ENCODE measurements at places on chromosomes 5 and 9.

DNA sequence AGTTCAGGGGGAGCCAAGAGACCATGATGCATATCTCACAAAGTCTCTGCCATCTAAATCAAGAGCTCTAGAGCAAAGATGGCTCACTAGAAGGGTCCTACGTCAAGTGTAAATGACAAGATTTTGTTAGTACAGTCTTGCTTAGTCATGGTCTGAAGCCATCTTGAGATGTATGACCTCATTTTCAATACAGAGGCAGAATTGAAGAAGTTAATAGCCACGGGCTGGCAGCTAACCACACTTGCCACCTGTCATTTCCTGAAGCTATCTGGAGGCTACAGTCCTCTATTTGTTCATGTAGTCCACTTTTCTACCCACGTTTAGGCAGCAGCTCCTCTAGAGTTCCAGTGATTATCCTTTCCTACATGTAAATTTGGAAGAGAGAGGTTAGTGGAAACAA, 231.7 kb upstream of the CDH12 start:
- no peak overlapping the region for H3K27ac ChIP-seq
- H3K27me3 ChIP-seq: no peaks in the 10 kb centered on the region
- no peaks in the 10 kb centered on the region for H3K36me3 ChIP-seq
- peaks cover 5% of the 10 kb centered on the region for H3K4me1 ChIP-seq
- peak; percentile 16 for DNase-seq

- no peak for DNase-seq
- no peaks in the 10 kb centered on the region for H3K27me3 ChIP-seq
- H3K27ac ChIP-seq: no peak overlapping the region
- no peak overlapping the region for H3K4me3 ChIP-seq
- H3K4me1 ChIP-seq: peaks cover 23% of the 10 kb centered on the region
These were observed 123.3 kb upstream of the SLC12A2 start for GRCh38 chr5:127960270-127960691.

- no peak overlapping the region for H3K4me3 ChIP-seq
- H3K27me3 ChIP-seq: peaks cover 19% of the 10 kb centered on the region
- no peak overlapping the region for H3K27ac ChIP-seq
- H3K36me3 ChIP-seq: no peaks in the 10 kb centered on the region
These were observed 186.4 kb downstream of the MELK start for GRCh38 chr9:36759141-36759540.

DNA sequence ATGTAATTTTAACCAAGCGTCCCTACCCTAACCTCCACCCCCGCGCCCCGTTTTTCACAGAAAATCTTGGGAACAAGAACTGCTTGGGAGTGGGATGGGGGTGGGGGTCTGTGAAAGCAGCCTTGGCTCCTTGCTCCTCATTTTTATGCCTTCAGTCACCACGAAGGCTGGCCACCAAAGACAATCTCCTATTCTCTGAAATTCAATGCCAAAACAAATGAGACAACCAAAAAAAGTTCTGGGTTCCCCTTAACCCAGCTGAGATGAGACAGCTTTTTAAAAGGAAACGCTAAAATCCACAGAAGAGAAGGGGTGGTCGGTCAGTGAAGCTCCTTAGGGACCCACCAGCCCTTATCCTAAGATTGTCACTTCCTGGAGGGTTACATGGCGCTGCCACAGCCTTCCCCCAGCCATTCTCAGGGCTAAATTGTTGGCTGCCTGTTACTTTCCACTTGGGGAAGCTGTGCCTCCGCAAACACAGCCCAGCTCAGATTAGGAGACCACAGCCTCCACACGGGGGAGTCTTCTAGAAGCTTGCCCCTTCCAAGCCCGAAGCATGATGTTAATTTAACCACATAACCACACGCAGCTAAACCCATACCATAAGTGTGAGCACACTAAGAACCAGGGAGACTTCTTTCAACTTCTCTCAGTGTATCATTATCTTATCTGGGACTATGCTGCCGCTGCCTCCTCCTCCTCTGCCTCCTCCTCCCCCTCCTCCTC, 136.3 kb downstream of the FOXD1 start:
- no peak overlapping the region for H3K4me3 ChIP-seq
- no peaks in the 10 kb centered on the region for H3K4me1 ChIP-seq
- H3K27me3 ChIP-seq: peaks cover 71% of the 10 kb centered on the region
- H3K36me3 ChIP-seq: peaks cover 13% of the 10 kb centered on the region
- no peak for DNase-seq

DNA sequence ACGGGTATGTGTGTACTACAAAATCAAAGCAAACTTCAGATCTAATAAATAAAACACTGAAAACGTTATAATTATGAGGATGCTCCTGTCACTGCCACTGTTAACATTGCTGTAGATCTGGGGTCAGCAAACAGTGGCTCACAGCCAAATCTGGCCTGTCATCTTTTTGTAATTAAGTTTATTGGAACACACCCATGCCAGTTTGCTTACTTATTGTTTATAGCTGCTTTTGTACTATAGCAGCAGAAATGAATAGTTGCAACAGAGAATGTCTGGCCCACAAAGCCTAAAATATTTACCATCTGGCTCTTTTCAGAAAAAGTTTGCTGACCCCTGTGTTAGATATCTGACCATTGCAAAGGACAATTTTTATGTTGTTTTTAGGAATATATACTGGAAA, 32.1 kb downstream of the PRRC1 start:
- no peak overlapping the region for H3K27ac ChIP-seq
- H3K27me3 ChIP-seq: no peaks in the 10 kb centered on the region
- DNase-seq: no peak
- H3K36me3 ChIP-seq: peaks cover 26% of the 10 kb centered on the region

DNA sequence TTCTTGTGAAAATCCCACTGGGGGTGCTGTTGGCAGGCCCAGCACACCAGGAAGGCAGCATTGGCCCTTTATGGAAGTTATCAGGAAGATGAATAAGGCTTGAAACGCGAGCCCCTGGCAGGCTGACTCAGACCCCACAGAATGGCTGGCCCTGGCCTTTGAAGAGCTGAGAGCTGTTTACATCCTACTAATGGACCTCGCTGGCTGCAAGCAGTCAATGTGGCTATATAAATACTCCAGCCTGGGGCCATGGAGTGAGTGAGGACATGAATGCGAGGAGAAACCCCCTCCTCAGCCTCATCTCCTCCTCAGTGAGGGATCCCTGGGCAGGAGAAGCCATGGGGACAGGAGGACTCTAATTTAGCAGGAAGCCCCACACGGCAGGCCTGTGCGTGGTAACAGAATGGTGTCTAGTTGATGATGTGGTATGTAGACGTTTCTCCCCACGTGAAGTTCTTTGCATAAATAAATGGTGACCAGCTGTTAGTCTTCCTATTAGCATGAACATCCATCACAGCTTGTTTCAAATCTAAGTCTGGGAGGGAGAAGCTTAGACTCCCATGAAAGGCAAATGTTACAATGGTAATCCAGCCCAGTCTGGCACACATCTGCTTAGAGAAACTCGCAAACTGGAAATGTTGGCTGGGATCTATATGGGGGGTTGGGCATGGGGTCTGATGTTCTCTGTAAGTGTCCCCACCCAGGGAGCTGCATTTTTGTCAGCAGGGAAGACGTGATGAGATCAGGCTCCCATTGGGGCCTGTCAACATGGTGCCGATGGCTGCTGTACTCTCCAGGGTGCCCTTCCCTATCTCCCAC, 175.1 kb upstream of the PITX1 start:
- H3K4me1 ChIP-seq: no peaks in the 10 kb centered on the region
- no peak overlapping the region for H3K27ac ChIP-seq
- no peak overlapping the region for H3K4me3 ChIP-seq
- no peaks in the 10 kb centered on the region for H3K36me3 ChIP-seq

- peaks cover 80% of the 10 kb centered on the region for H3K4me1 ChIP-seq
- H3K36me3 ChIP-seq: peaks cover 27% of the 10 kb centered on the region
- no peak overlapping the region for H3K4me3 ChIP-seq
- H3K27me3 ChIP-seq: no peaks in the 10 kb centered on the region
- H3K27ac ChIP-seq: no peak overlapping the region
These were observed 22.1 kb downstream of the ANKRD33B start for GRCh38 chr5:10586008-10586407.

DNA sequence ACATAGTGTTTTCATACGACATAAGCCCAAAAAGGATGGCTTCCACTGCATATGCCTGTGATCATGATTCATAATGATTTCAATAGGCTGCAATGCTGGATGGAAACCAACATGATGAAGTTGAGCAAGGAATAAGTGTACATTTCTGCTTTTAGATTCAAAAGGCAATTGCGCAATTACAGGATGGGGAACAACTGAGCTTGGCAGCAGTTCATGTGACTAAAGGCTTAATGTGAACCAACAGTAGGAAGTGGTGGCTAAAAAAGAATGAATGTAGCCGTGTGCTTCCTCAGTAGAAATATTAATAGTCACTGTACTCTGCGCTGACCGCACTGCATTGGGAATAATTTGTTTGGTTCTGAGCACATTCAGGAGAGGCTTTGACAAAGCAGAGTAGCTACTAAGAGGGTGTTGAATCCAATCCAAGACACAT, 51.2 kb downstream of the SLC1A3 start:
- no peak for DNase-seq
- no peaks in the 10 kb centered on the region for H3K4me1 ChIP-seq
- H3K4me3 ChIP-seq: no peak overlapping the region
- H3K36me3 ChIP-seq: no peaks in the 10 kb centered on the region
- no peak overlapping the region for H3K27ac ChIP-seq

DNA sequence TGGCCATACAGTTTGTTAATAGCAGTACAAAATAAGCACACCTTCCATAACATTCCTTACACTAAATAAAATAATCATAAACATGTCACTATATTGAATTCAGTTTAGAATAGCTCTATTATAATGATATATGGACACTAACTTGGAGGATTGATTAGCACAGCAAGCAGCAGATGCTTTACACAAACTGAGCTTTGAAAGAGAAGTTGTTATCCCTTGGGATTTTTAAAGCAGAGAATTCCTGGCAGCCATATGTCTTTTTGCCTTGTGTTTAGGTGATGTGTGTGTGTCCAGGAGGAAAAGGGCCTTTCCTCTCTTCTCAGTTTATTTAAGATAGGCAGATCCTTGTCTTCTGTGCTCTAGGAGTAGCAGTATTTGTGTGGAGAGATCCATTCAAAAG, 232.2 kb upstream of the GRIN3A start:
- no peak for DNase-seq
- H3K27me3 ChIP-seq: peaks cover 4% of the 10 kb centered on the region
- H3K27ac ChIP-seq: no peak overlapping the region
- no peak overlapping the region for H3K4me3 ChIP-seq
- no peaks in the 10 kb centered on the region for H3K4me1 ChIP-seq
- no peaks in the 10 kb centered on the region for H3K36me3 ChIP-seq

GRCh38 chr5:178236679-178237078, 4.1 kb upstream of the PHYKPL start:
- no peak overlapping the region for H3K4me3 ChIP-seq
- H3K36me3 ChIP-seq: no peaks in the 10 kb centered on the region

GRCh38 chr9:92516521-92516920, 19.3 kb downstream of the ECM2 start:
- DNase-seq: no peak
- no peak overlapping the region for H3K4me3 ChIP-seq
- no peak overlapping the region for H3K27ac ChIP-seq
- no peaks in the 10 kb centered on the region for H3K27me3 ChIP-seq
- no peaks in the 10 kb centered on the region for H3K36me3 ChIP-seq
- no peaks in the 10 kb centered on the region for H3K4me1 ChIP-seq

DNA sequence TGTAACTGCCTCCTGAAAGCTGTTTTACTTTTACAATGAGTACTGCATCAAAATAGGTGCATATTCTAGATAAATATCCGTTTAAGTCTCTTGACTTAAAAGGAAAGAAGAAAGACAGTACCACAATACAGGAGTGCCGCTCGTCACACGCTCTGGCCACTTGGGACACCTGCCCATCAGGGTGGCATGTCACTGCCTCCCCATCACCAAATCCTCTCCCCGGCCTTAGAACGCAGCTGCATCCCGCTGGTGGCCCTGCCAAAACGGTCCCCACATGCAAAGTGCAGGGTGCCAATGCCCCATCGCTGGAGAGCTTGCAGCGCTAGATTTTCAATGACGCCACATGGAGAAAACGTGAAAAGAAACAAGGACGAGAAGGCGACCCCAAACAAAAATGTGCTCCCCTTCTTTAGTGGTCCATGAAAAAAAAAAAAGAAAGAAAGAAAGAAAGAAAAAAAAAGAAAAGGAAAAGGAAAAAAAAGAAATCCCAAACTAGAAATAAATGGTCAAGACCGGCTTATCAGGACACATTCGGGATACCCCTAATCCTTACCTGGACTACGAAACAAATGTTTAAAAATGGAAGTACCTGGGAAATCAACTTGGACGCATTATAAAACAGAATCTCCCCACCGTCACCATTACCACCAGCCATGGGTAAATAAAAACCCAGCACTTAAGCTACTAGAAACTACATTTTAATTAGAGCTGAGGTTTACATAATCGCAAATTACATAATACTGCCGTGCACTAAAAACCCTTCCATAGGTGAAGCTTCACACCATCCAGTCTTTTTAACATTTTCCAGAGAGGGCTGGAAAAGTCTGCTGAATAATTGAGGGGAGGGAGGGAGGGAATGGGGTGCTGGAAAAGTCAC, 1.0 kb downstream of the ANKH start:
- peak; percentile 9 for DNase-seq
- peak overlapping the region; percentile 95 for H3K4me3 ChIP-seq
- peak overlapping the region; percentile 22 for H3K27ac ChIP-seq
- H3K27me3 ChIP-seq: no peaks in the 10 kb centered on the region
- H3K4me1 ChIP-seq: peaks cover 25% of the 10 kb centered on the region

DNA sequence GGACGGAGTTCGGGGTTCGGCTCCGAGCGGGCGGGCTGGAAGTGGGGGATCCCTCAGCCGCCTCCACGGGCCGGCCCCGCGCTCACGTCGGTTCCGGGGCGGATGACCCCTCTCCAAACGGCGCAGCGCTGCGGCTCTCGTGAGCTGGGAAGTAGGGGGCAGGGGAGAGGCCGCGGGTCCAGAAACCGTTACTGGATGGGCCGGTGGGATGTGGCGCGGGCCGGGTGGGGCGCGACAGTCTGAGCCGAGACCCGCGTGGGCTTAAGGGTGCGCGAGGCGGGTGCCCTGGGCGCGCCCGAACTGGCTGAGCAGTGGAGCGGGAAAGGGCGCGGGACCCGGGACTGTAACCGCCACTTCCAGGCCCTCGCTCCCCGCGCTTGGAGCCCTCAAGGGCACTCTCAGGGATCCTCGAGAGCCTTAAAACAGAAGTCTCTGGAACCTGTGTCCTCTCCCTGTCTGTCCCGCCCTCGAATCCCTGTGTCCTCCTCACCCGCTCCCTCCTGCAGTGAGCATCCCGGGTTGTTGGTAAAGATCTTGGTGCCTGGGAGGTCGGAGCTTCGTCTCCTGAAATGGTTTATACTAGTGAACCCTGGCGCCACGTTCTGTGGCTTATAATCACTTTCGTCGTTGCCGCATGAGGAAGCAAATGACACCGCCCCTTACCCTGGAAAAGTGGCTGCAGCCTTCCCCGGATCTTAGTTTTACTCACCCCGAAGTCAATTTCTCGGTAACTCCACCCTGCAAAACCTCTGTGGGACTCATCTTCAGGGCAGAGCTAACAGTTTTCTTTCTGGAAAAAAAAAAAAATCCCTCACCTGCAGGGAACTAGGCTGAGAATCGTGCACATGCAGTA, 571 bp upstream of the MARCHF11 start:
- H3K4me1 ChIP-seq: no peaks in the 10 kb centered on the region
- peaks cover 42% of the 10 kb centered on the region for H3K27me3 ChIP-seq
- no peak for DNase-seq
- no peak overlapping the region for H3K27ac ChIP-seq
- H3K4me3 ChIP-seq: no peak overlapping the region
- no peaks in the 10 kb centered on the region for H3K36me3 ChIP-seq

Data from naive B cell (primary cell).